Liver (tissue), 10 donors: ENCODE measurements at places on chromosomes 6 and 20.

GRCh38 chr20:12936020-12936419 is 72.8 kb upstream of the SPTLC3 start:
- no peak for DNase-seq

GRCh38 chr6:134436950-134437349 is 119.0 kb upstream of the SGK1 start:
- no peak for DNase-seq

- DNase-seq = no peak
These were observed 54.2 kb downstream of the FAXC start for GRCh38 chr6:99295276-99295675.

DNA sequence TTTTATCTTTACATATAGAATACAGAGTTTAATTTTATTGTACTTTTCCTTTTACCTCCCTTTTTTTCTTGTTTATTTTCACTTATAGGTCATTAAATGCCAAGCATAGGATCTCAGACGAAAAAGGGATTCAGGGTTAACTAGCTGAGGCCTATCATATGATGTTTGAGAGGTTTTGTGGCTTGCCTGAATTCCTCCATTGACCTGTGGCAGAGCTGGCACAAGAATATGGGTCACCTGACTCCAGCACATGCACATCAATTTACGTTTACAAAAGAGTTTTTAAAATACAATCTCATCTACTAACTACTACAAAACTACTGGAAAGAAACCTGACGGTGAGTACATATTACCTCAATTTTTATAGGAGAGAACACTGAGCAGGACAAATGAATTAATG is 60.4 kb downstream of the SGK1 start:
- DNase-seq = no peak

DNA sequence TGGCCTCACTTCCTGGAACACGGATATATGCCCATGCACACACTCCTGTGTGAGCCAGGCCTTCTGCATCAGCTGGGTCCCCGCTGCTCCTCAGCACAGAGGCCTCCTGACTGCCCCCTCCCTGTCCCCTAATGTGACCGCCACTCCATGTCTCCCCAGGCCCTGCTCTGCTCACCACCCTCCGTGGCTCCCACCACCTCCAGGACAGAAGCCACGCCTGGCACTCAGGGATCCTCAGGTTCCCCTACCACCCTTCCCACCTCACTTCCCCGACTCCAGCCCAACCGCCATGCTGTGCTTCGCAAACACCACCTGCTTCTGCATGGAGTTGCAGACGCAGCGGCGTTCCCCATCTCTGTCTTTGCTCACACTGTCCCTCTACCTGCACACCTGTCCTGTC is 4.3 kb upstream of the SRC start:
- DNase-seq = no peak

- DNase-seq = no peak
These were observed 142.1 kb upstream of the PDE10A start for GRCh38 chr6:165805067-165805555.

DNA sequence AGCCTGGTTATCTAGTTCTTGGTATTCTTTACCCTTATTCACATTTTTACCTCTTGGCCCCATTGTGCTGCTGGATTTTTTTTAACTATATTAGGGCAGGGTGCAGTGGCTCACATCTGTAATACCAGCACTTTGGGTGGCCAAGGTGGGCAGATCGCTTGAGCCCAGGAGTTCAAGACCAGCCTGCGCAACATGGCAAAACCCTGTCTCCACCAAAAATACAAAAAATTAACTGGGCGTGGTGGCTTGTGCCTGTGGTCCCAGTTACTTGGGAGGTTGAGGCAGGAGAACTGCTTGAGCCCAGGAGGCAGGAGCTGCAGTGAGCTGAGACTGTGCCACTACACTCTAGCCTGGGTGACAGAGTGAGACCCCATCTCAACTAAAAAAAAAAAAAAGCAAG is 12.2 kb upstream of the TAF8 start:
- DNase-seq = no peak

DNA sequence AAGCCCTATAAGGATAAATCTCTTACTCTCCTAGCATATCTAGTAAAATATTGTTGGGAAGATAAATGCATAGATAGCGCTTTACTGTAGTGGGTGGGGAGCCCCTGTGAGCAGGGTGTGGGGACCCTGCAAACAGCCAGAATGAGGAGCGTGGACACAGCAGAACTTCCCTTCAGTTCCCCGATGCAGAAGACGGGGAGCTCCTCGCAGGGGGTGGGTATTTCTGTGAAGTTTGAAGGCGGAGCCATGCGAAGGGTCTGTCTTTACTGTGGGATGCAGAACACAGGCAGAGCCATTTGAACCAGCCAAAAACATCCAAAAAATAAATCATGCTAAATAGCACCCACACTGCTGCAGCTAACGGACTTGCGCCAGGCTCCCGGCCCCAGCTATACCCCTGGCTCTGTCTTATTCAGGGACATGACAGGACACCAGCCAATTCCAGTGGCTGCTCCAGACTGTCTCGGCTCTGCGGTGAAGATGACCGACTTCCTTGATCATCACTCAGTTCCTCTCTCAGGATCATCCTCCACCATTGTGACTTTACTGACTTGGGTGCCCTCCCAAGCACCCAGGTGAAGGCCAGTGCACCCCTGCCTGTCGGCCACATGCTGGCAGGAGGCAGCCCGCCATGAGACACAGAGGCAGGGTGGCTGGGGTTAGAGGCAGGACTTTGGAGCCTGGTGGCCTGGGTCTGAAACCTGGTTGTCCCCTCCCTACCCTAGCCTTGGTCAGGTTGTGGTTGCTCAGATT is 134.5 kb downstream of the SMOC2 start:
- no peak for DNase-seq

GRCh38 chr6:154154389-154154967 is 115.4 kb downstream of the OPRM1 start:
- peak; percentile 49 for DNase-seq

DNA sequence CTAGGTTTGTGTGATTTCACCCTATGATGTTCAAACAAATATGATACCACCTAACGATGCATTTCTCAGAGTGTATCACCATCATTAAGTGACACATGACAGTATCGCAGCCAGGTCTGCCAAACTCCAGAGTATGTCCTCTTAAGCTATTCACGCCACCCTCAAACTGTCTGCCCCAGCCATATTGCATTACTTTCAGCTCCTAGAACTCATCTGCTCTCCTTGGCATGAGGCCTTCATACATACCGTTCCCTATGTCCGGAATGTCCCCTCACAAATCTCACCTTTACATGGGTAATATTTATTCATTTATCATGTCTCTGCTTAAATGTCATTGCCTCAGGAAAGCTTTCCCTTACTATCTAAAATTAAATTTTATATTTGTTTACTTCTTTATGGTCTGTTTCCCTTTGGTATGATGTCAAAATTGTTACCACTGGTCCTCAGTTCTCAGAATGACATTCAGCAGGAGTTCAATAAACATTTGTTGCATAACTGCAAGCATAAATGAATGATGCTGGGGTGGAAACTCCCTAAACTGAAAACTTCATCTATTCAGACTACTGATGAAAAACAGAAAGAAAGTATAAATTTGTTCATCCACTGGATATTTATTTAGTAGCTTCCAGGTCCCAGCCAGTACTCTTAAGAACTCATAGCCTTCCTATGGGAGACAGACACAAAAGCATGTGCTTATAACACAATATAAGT is 3.2 kb downstream of the SESN1 start:
- DNase-seq = no peak

GRCh38 chr6:120996340-120996739 is 337.9 kb downstream of the TBC1D32 start:
- DNase-seq = no peak

GRCh38 chr6:110116258-110116657 is 63.2 kb downstream of the WASF1 start:
- no peak for DNase-seq

GRCh38 chr6:2706558-2706957 is 44.2 kb downstream of the MYLK4 start:
- DNase-seq = no peak

- DNase-seq = peak; percentile 64
These were observed 40.6 kb downstream of the ISM1 start for GRCh38 chr20:13261460-13262301.
